Mesendoderm (in vitro differentiated cells): ENCODE measurements at places on chromosomes 13 and 19.

DNA sequence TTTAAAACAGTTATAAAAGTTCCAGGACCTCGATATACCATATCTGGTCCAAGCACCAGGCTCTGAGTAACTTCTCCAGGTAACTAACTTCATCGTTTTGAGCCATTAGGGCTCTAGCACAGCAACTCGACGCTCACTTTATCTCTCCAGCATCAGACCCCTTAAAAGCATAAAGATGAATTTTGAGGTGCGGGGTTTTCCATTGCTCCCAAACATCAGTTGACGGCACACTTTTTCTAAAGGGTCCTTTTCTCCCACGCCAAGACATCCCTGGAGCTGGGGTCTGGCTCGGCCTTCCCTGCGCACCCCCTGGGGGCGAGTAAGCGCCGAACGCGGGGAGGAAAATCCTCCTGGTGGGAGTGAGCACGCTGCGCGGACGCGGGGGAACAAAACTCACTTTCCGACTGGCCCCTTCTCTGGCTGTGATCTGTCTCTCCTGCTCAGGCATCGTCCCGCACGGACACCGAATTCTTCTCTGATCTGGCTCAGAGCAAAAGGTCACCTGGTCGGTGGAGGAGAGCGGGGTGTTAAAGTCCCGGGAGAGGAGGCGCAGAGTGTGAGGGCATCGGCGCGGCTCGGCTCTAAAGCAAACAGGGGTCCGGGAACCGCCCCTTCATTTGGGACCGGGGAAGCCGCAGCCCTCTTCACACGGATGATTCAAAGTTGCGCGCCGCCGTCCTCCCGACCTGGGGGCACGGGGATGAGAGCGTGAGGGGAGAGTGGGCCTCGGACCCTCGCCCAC is at the start of gene ATP7B:
Gene ATP7B, minus strand, starts transcription at position 561 of the 742 bp plus-strand sequence. Its CDS starts 113 bp downstream, at position 448.
- peak; percentile 63 for DNase-seq

GRCh38 chr13:87941226-87941625 is 270.1 kb downstream of the SLITRK5 start:
- no peak for DNase-seq

DNA sequence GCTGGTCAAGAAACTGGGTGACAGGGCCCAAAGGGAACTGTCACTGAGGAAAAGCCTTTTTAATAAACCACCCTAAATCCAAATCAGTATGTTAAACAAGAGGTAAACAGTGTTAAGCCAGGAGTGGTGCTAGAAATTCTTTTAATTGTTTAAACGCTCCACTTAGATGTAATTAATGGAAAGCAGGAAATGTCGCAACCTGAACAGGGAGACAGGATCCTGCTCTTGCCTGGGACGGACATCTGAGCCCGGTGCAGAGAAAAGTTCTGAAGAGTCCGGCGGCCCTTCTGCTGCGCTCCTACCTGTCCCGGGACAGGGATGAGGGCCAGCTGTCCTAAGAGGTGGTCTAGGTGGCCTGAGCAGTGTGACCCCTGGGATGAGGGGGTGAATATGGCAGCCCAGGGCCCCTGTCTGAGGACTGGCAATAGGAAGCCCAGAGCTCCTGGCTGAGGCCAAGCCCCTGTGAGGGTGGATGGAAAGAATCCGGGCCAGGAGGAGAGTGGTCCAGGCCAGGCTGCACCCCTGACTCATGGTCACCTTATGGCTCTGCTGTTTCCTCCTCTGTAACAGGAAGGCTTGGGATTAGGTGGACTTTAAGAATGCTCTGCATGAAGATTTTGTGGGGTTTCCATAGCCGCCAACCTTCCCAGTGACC is 112.8 kb upstream of the GJB6 start:
- no peak for DNase-seq

- no peak for DNase-seq
Observed at GRCh38 chr19:4967738-4968461, 1.0 kb upstream of the KDM4B start.

- peak; percentile 93 for DNase-seq
Observed at GRCh38 chr19:1942078-1942933, 1.3 kb downstream of the CSNK1G2 start.

GRCh38 chr13:95411428-95412040 is 110.3 kb upstream of the ABCC4 start:
- no peak for DNase-seq

GRCh38 chr19:4776436-4777211 is 14.9 kb upstream of the FEM1A start:
- DNase-seq: peak; percentile 59

DNA sequence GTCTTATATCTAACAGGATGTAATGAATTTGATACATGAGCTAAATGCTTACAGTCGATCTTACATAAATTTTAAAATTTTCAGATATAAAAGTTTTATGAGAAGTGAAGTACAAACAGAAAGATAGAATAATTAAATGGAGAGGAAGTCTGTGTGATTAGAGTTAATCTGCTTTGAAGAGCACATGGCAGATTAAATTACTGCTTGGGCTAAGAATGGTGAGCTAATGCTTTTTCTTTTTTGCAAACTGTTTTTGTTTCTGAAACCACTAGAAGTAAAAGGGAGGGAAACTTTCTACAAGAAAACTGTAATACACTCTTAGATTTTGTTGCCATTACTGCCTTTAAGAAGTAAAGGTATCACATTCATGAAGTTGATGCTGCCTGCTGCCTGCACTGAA is 96.3 kb upstream of the SPRY2 start:
- DNase-seq: no peak

GRCh38 chr19:44164673-44165512 is at the start of gene ZNF226:
Gene ZNF226 (plus strand): TSS chr19:44165100. CDS start chr19:44170081, 4,981 bp downstream.
- peak; percentile 98 for DNase-seq

DNA sequence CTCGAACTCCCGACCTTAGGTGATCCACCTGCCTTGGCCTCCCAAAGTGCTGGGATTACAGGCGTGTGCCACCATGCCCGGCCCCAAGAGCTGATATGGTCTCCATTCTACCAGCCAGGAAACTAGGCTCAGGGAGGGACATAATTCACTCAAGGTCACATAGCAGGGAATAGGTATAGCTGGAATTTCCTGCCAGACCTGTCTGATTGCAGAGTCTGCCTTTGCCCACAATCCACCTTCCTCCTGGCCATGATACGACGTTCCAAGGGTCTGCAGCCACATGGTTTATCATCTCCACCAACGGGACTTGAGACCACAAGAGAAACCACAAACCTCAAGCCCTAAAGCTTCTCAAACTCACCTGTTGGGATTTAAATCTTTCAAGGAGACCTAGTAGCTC is 32.0 kb downstream of the ZNRF4 start:
- DNase-seq: no peak
